Muscle of leg (tissue), 16 donors: ENCODE measurements at places on chromosomes 7 and 10. TPM values are rescaled to one million over a fixed set of nuclear protein-coding genes. Genes with fewer than 3 reads are reported as not detected.

Gene HYAL4
- polyA plus RNA-seq, result not detected

GRCh38 chr10:132714986-132715775 lies 70.8 kb downstream of the NKX6-2 start:
- no peak overlapping the region for H3K27ac ChIP-seq
- H3K4me3 ChIP-seq, result no peak overlapping the region
- H3K27me3 ChIP-seq, result no peaks in the 10 kb centered on the region
- H3K4me1 ChIP-seq, result peaks cover 3% of the 10 kb centered on the region
- DNase-seq, result no peak
- H3K36me3 ChIP-seq, result peaks cover 18% of the 10 kb centered on the region

DNA sequence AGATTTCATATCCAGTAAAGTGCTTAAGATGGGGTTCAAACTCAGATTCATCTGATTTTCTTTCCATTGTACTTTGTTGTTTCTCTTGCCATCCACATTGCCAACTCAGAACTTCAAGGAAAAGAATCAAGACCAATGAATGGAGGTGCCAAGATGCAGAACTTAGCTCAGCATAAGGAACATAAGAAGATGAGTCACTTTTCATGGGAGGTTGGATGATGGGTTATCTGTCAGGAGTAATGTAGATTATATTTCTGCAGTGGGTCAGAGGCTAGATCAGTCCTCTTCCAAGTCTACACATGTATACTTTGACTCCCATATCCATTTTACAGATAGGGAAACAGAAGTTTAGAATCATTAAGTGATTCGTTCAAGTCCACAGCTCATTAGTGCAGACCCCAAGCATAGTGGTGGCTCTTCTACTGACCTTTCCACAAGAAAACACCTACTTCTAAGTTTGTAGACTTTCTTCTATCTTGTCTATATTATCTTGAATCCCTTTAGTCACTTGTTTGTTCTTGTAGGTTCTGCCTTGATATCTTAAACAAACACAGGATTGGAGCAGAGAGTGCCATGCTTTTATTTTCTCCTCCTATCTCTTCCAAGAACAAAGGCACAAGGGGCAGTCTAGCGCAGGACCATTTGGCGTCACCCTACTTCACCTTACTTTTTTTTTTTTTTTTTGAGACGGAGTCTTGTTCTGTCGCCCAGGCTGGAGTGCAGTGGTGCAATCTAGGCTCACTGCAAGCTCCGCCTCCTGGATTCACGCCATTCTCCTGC lies 14.0 kb upstream of the ADD3 start:
- no peaks in the 10 kb centered on the region for H3K36me3 ChIP-seq
- H3K4me1 ChIP-seq, result no peaks in the 10 kb centered on the region
- H3K27me3 ChIP-seq, result no peaks in the 10 kb centered on the region
- DNase-seq, result no peak

DNA sequence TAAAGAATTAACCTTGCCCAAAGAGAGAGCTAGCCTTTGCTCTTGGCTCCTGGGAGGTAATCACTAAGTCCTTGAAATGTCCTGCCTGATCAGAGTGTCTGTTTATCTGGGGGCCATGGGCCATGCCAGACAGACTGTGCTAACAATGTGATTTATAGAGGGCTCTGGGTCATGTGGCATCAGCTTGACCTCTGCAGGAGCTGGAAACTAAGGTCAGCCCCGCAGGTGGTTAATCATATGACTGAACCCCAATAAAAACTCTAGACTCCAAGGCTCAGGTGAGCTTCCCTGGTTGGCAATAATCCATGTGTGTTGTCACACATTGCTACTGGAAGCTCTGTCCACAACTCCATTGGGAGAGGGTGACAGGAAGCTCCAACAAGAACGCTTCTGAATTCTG lies 47.5 kb downstream of the NDUFB2 start:
- H3K4me3 ChIP-seq, result no peak overlapping the region
- no peaks in the 10 kb centered on the region for H3K27me3 ChIP-seq
- no peaks in the 10 kb centered on the region for H3K4me1 ChIP-seq
- DNase-seq, result no peak
- H3K36me3 ChIP-seq, result peaks cover 4% of the 10 kb centered on the region
- H3K27ac ChIP-seq, result no peak overlapping the region

Gene VIPR2
- 8.5 TPM for polyA plus RNA-seq

Gene AGMO
- 0.25 TPM for polyA plus RNA-seq

- no peak for DNase-seq
- H3K4me3 ChIP-seq, result no peak overlapping the region
- no peaks in the 10 kb centered on the region for H3K36me3 ChIP-seq
Observed at GRCh38 chr7:33035776-33036175, 26.8 kb downstream of the NT5C3A start.

Gene GDF2
- polyA plus RNA-seq, result not detected

Gene PRKG1
- 29.7 TPM for polyA plus RNA-seq

GRCh38 chr10:14481752-14482151 lies 151.0 kb upstream of the FRMD4A start:
- DNase-seq, result no peak
- no peak overlapping the region for H3K27ac ChIP-seq
- H3K4me1 ChIP-seq, result peaks cover 19% of the 10 kb centered on the region
- H3K4me3 ChIP-seq, result no peak overlapping the region
- H3K36me3 ChIP-seq, result no peaks in the 10 kb centered on the region
- H3K27me3 ChIP-seq, result peaks cover 2% of the 10 kb centered on the region

Gene NANOS1
- 5.8 TPM for polyA plus RNA-seq

Gene ZNF511
- polyA plus RNA-seq, result 37.7 TPM

DNA sequence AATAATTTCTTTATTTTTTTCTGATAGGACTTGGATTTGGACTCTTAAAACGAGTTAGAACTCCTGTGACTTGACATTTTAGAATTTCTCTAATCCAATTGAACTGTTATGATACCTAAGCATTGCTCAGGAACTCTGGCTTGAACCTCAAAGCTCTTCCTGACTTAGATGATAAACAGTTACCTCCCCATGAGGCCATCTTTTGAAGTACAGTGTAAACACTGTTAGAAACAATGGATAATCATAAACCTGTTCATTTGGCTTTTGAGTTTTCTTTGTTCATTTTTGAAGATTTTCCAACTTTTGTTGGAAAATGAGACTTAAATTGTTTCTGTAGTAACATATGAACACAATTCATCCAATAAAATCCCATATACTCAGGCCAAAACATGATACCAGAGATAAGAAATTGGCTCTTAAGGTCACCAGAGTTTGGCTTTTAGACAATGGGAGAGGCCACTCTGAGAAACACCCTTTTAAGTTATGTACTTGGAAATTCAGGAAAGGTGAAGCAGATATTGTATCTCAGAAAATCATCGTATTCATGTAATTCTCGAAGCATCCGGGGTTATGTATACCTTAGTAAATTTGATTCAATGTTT lies 59.6 kb downstream of the RUNDC3B start:
- no peak overlapping the region for H3K27ac ChIP-seq
- H3K4me3 ChIP-seq, result no peak overlapping the region
- no peaks in the 10 kb centered on the region for H3K27me3 ChIP-seq
- DNase-seq, result no peak
- no peaks in the 10 kb centered on the region for H3K4me1 ChIP-seq

Gene AGAP5
- polyA plus RNA-seq, result 13.9 TPM

DNA sequence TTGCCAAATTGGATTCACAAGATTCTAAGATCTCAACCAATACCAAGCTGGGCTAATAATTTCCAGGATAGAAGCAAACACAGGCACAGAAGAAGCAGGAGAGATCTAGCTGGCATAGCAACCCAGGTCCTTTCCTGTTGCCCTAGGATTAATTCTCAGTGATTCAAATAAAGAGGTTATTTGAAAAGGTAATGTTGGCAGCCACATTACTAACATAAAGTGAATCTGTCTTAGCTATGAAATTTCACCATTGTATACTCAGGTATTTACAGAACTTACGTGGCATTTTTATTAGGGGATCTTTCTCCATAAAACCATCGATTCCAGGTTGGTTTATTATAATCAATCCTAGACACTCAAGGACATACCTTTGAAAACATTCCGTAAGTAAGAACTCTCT lies 379.3 kb upstream of the POM121L12 start:
- no peak overlapping the region for H3K4me3 ChIP-seq
- no peak for DNase-seq
- no peaks in the 10 kb centered on the region for H3K36me3 ChIP-seq

GRCh38 chr10:15742836-15743235 lies 23.1 kb upstream of the ITGA8 start:
- peak; percentile 78 for DNase-seq
- no peak overlapping the region for H3K4me3 ChIP-seq
- peak overlapping the region; percentile 45 for H3K27ac ChIP-seq

Gene PLCE1
- polyA plus RNA-seq, result 46.3 TPM

Gene LEP
- polyA plus RNA-seq, result not detected

Gene HMX3
- polyA plus RNA-seq, result not detected

- H3K4me3 ChIP-seq, result no peak overlapping the region
- no peaks in the 10 kb centered on the region for H3K4me1 ChIP-seq
- H3K36me3 ChIP-seq, result peaks cover 68% of the 10 kb centered on the region
- DNase-seq, result no peak
Observed at GRCh38 chr7:130505753-130506152, 13.9 kb downstream of the MEST start.

DNA sequence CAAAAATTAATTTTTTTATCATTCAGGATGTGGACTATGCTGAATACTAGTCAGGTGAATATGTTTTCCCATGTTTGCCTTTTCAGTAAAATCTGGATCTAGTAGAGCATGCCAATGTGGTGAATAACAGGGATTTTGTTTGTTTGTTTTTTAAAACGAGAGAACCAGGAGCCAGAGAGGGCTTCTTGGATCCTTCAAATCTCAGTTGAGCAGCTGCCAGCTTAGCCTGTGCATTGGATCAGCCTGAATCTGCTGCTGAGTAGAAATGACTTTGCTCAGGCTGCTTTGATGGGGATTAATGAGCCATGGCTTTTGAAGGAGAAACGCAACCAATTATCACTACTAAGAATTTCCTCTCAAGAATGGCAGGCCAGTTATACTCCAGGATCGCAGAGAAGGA lies 493.8 kb downstream of the ARL4A start:
- H3K36me3 ChIP-seq, result no peaks in the 10 kb centered on the region
- peaks cover 4% of the 10 kb centered on the region for H3K4me1 ChIP-seq
- peak; percentile 58 for DNase-seq

Gene ITPRID1
- polyA plus RNA-seq, result 0.23 TPM

Gene FKBP6
- polyA plus RNA-seq, result 0.26 TPM

Gene ACHE
- 45.4 TPM for polyA plus RNA-seq

GRCh38 chr7:55044371-55044717 lies 25.5 kb downstream of the EGFR start:
- H3K4me3 ChIP-seq, result no peak overlapping the region
- no peak for DNase-seq
- H3K27me3 ChIP-seq, result no peaks in the 10 kb centered on the region
- H3K4me1 ChIP-seq, result peaks cover 29% of the 10 kb centered on the region

- no peak overlapping the region for H3K27ac ChIP-seq
- H3K4me1 ChIP-seq, result no peaks in the 10 kb centered on the region
- H3K36me3 ChIP-seq, result no peaks in the 10 kb centered on the region
- no peak overlapping the region for H3K4me3 ChIP-seq
- DNase-seq, result peak; percentile 68
Observed at GRCh38 chr10:98957801-98958200, 277.9 kb downstream of the HPSE2 start.

GRCh38 chr7:124915242-124915641 lies 14.4 kb downstream of the POT1 start:
- H3K27ac ChIP-seq, result no peak overlapping the region
- no peaks in the 10 kb centered on the region for H3K27me3 ChIP-seq
- DNase-seq, result no peak
- no peaks in the 10 kb centered on the region for H3K4me1 ChIP-seq
- H3K4me3 ChIP-seq, result no peak overlapping the region

Gene PDLIM1
- polyA plus RNA-seq, result 34.2 TPM

Gene SRGN
- 23.3 TPM for polyA plus RNA-seq

Gene ADAM8
- 2.1 TPM for polyA plus RNA-seq

Gene ANKRD61
- polyA plus RNA-seq, result 0.49 TPM

Gene GIMAP8
- 6.4 TPM for polyA plus RNA-seq

GRCh38 chr7:37212556-37212955 lies 236.1 kb downstream of the ELMO1 start:
- H3K4me1 ChIP-seq, result peaks cover 32% of the 10 kb centered on the region
- peak overlapping the region; percentile 87 for H3K27ac ChIP-seq
- H3K4me3 ChIP-seq, result no peak overlapping the region
- no peaks in the 10 kb centered on the region for H3K27me3 ChIP-seq

- H3K4me3 ChIP-seq, result no peak overlapping the region
- H3K36me3 ChIP-seq, result no peaks in the 10 kb centered on the region
- no peak overlapping the region for H3K27ac ChIP-seq
- peaks cover 3% of the 10 kb centered on the region for H3K27me3 ChIP-seq
- no peak for DNase-seq
Observed at GRCh38 chr7:21966271-21966670, 20.6 kb upstream of the CDCA7L start.

Gene PTPRZ1
- polyA plus RNA-seq, result 6.4 TPM

DNA sequence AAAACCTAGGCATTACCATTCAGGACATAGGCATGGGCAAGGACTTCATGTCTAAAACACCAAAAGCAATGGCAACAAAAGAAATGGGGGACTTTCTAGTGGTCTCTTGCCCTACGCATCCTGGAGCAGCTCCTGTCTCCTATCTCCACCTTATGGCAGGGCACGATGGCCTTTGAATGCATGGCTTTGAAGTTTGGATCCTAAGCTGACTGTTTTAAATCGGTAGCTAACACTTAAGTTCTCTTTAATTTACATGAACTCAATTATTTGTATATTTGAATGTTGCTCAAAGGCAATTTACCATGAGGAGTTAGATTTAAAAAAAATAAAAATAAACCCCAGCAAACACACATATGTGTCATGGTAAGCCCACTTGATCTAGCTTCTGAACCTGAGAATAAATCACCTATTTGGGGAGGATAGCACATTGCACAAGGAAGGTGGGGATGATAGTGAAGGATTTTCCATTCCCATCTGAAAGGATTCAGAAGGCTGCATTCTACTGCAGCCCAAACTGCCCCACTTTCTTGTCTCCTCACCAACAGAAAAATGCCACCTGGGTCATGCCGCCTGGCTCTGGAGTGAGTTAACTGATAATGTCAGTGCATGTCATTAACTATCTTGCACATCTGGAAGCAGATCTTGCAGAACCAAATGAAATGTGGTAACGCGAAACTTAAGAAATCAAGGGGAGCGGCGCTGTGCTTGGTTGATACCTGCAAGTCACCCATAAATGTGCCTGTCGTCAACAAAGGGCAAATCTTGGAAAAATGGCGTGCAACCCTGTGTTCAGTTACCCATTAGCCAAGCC lies 12.4 kb downstream of the KLF6 start:
- H3K36me3 ChIP-seq, result peaks cover 32% of the 10 kb centered on the region
- peaks cover 16% of the 10 kb centered on the region for H3K4me1 ChIP-seq
- no peak overlapping the region for H3K27ac ChIP-seq
- DNase-seq, result no peak
- no peaks in the 10 kb centered on the region for H3K27me3 ChIP-seq
- H3K4me3 ChIP-seq, result no peak overlapping the region

DNA sequence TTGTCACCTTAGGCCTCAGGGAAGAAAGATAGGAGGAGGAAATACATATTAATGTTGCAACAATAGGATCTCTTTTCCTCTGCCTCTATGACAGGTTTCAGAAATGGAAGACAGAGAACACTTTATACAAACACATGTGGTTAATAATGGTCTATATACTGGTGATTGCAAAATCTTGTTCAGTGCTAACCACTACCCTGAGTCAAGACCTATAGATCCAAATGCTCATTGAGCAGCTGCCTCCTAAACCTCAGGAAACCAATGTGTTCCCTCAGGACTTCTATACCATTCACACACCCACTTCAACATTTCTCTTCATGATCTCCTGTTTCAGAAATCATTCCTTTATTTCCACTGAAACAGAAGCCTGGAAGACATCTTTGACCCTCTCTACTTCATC lies 32.5 kb upstream of the VWDE start:
- no peak overlapping the region for H3K4me3 ChIP-seq
- H3K27me3 ChIP-seq, result no peaks in the 10 kb centered on the region
- H3K4me1 ChIP-seq, result no peaks in the 10 kb centered on the region
- no peak for DNase-seq
- no peak overlapping the region for H3K27ac ChIP-seq

- no peak overlapping the region for H3K4me3 ChIP-seq
- peak overlapping the region; percentile 71 for H3K27ac ChIP-seq
- peaks cover 19% of the 10 kb centered on the region for H3K4me1 ChIP-seq
- H3K27me3 ChIP-seq, result peaks cover 2% of the 10 kb centered on the region
- H3K36me3 ChIP-seq, result no peaks in the 10 kb centered on the region
Observed at GRCh38 chr10:111278266-111278665, 201.4 kb downstream of the ADRA2A start.
